CD4-positive, alpha-beta T cell treated with Interleukin-1 beta for 1 hour (primary cell): ENCODE measurements at places on chromosomes 1 and 21.

DNA sequence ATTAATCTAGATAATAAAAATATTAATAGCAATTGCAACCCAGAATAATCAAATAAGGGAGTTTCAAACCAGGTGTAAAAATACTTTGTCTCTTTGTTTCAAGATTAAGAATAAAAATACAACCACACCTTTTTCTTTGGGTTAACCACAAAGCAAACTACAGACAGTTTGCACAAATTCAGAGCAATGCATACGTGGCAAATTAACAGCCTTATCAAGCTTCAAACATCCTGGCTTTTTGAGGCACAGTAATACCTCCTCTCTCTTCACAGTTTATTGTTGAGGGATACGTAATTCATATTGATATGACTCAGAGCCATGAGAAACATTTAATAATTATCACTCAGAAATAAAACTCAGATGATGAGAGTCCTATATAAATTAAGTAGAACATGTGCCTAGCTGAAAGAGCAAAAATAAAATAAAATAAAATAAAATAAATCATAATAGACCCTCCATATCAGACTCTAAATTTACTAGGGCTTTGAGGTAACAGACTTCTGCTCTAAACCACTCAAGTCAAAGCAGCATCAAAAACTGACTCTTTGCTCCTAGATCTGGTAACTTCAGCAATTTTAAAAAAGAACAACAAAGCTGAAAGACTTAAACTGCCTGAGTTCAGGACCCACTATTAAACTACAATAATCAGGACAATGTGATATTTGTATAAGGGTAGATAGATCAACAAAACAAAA lies 11.4 kb downstream of the EDEM3 start:
- peak; percentile 4 for DNase-seq

DNA sequence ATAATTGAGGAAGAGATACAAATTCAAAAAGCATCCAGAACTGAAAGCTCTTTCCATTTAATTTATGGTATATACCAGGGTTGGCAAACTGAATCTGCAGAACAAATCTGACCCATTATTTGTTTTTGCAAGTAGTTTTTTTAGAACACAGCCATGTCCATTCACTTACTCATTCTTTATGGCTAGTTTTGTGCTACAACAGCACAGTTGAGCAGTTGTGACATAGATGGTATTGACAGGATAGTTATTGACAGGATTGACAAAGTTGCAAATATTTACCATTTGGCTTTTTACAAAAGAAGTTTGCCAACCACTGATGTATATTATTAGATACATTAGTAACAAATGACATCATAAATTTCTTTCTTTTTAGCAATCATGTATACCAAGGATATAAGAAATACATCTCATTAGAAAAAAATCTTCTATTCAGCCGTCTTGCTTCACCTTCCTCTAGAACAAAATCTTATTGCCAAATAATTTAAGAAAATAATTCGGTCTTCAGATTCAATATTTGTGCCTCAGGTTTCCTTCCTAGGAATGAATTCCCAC lies 9.4 kb downstream of the ADAMTS1 start:
- no peak for DNase-seq

GRCh38 chr1:93672069-93672468 lies 9.6 kb downstream of the BCAR3 start:
- DNase-seq = peak; percentile 31

GRCh38 chr1:42096554-42096953 lies 56.7 kb upstream of the GUCA2B start:
- no peak for DNase-seq

- DNase-seq = no peak
Observed at GRCh38 chr1:14725238-14725637, 126.8 kb downstream of the KAZN start.

DNA sequence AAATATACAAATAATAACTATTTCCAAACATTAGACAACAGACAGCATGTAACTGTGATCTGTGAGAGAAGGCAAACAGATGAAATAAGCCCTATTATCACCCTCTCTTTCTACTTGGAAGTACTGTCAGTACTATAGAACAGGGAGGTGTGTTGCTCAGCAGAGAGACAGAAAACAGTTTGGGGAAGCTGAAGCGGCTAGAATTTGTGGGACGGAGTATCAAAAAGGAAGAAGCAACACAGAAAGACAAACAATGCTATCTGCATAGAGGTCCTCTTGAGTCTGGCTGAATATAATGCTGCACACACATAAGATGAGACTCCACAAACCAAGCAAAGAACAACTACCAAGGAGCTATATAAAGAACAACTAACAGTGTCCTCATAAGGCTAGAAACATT lies 59.4 kb downstream of the ZZZ3 start:
- no peak for DNase-seq

GRCh38 chr21:24423546-24423945 lies 1183.7 kb downstream of the MRPL39 start:
- no peak for DNase-seq

GRCh38 chr1:42932442-42932941 lies 26.2 kb downstream of the SLC2A1 start:
- no peak for DNase-seq

DNA sequence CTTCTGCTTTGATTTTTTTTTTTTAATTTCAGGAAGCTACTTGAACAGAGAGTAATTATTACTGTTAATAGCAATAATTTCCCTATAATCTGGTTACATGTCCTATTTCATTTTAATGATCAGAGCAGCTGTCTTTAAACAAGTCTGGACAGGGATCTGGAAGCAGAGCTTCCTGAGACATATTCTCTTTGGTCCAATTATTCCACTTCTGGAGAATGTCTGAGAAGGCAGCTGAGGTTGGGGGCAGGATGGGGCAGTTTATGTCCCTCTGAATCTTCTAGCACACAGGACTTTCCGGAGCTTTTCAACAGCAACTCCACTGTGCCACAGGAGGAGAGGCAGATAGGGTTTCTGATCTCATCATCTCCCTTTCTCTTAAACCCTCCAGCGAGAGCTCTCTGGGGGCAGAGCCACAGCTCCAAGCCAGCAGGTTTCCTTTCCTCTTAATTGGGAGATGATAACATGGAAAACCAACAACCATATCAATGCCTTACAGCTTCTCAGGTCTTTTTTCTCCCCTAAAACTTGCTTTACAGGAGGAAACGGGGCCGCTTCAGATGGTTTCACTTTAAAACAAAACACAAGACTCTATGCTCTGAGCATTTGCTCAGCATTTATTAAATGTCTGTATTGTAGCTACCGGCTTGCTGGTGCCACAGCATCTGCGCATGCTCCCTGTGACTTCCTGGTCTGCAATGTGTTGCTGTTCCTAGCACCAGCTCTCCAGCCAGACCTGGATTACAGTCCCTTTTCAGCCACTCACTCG lies 425.7 kb upstream of the USP24 start:
- DNase-seq = peak; percentile 43

- no peak for DNase-seq
Observed at GRCh38 chr1:64884261-64885040, 81.9 kb downstream of the JAK1 start.

DNA sequence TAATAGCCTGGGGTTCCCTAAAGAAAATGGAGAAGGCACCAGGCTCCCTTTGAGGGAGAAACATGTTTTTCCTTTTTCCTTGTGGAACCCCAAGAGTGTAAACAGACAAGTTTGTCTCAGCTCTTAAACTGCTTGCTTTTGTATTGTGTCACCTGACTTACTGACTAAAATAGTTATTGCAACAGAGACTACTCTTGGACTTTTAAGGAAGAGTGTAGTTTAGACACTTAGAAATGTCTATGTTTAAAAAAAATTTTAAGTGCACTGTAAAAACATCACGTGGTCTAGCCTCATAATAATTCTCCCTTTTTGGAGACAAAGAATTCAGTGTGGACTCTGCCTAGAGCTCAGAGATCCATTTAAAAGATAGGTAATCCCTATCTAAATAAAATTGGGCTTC lies 141.1 kb downstream of the TRIM33 start:
- no peak for DNase-seq

- DNase-seq = no peak
Observed at GRCh38 chr1:159978107-159978398, 24.0 kb upstream of the SLAMF9 start.

DNA sequence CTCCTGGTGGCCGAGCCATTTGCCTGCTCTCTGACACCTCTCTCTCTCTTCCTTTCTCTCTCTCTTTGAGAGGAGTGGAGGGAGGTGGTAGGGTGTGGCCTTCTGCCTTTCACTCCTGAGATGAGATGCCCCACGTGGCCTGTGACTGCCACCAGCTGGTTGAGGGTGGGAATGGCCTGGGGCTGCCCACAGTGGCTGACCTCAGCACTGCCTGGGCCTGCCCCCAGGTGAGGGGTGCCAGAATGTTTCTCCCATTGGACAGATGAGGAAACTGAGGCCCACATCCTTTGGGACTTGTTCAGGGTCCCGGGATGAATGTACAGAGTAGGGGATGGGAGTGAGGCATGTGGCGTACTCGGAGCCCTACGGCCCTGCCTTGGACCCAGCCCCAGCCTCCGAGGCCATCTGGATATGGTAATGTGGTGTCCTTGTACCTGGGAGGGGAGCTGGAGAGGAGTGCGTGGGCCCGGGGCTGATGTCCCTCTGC lies 12.7 kb upstream of the C1orf167 start:
- peak; percentile 69 for DNase-seq

DNA sequence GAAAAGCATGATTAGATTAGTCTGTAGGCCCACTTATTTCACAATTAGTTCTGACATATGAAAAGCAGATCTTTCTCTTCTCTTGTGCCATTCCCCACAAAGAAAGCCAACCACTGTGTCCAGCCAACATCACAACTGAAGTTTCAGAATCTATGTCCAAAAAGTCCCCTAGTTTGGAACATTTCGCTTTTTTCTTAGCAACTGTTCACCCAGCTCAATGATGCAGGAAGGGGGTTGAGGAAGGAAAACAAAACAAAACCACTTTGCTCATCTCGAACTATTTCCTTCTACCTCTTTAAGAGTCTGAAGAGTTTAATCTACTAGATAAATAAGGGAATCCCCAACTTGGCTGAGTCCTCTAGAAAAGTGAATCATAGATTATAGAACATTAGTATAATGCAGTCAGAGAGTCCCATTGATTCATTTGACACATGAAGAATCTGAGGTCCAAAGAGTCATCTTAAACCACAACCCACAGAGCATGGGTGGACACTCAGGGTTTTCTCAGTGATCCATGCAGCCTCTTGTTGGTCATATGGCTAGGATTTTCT lies 159.3 kb upstream of the SGIP1 start:
- DNase-seq = peak; percentile 57

DNA sequence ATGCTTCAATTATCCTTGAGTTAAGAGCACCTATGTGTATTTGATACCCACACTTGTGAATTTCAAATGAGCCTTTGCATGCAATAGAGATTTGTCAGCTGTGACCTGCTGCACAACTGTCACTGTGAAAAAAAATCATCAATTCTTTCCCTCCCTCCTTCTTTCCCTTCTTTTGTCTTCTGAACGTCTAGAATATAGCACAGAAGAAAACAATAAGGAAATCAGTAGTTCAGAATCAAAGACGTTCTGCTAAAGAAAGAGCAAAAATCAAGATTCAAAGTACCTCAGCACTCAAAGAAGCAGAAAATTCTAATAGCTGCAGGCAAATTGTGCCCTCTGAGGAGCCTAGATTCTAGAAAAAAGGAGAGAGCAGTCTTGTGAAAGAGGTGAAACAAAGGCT lies 1.7 kb upstream of the FMN2 start:
- no peak for DNase-seq

GRCh38 chr21:17949421-17949820 lies 130.3 kb upstream of the C21orf91 start:
- no peak for DNase-seq

DNA sequence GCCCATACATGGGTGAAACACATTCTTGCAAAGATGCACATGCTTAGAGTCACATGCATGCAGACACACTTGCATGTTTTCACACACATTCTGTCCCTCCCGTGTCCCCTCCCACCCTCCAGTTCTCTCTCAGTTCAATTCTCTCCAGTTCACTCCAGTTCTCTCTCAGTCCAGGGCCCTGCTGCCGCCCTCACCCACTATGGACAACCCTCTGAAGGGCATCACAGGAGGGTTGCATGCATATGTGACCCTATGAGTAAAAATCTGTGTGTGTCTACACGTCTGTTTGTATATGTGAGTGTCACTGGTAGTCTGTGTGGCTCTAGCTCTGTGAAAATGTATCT lies 21.8 kb upstream of the ADGRB2 start:
- no peak for DNase-seq

GRCh38 chr1:228001738-228002535 lies 4.9 kb upstream of the WNT3A start:
- no peak for DNase-seq

GRCh38 chr1:168845140-168845539 lies 116.1 kb upstream of the DPT start:
- DNase-seq = no peak

DNA sequence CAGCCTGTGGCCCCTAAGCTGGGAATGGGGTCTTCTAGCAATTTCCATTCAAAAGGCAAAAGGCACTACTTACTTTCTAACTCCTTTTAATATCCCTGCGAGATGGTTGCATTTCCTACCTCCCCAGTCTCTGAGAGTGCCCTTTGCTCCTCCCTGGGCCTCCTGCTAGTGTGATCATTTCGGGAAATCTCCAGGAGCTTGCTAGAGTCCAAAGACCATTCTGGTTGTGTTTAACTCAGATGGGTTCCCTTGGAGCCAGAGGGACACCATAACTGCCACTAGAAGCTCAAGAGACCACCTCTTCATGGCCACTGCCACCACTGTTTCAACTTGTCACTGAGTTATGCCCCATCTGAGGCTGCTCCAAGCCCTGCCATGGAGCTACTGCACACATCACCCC lies 34.4 kb upstream of the CYP4B1 start:
- DNase-seq = no peak

DNA sequence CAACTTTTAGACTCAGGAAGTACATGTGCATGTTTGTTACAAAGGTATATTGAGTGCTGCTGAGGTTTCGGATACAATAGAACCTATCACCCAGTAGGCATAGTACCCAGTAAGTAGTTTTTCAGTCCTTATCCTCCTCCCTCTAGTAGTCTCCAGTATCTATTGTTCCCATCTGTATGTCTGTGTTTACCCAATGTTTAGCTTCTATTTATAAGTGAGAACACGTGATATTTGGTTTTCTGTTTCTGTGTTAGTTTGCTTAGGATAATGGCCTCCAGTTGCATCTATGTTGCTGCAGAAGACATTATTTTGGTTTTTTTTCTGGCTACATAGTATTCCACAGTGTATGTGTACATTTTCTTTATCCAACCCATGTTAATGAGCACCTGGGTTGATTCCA lies 47.2 kb upstream of the TSNAX start:
- DNase-seq = no peak

DNA sequence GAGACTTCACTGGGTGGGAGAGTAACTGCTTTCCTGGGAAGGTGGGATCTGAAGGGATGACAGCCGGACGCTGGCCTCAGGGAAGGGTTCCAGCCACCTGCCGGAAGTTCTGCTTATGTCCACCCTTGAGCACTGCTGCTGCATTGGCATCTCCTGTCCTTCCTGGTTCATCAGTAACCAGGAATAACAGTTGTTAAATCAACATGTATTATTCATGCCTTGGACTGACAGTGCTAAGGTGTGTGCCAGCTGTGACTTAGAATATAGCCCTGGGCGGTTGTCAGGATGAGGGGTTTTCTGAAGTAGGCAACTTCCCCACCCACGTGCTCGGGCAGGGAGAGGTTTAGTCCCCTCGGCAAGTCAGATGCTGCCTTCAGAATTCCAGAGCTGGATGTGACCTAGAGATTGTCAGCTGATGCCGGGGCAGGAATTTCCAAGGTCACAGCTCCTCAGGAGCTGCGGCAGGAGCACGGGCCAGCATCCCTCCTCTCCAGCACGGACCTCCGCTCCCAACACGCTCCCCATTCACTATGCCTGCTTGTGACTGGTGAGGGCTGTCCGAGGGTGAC lies 17.9 kb downstream of the CLDN14 start:
- DNase-seq = no peak
